ENCODE measurements at places on chromosomes 6 and 20.

- no peak for DNase-seq
Observed at GRCh38 chr6:44701038-44701636, 313.6 kb downstream of the CDC5L start.

GRCh38 chr6:131290955-131291354, 155.7 kb downstream of the AKAP7 start:
- no peak for DNase-seq

- DNase-seq = no peak
Observed at GRCh38 chr20:58822149-58822548, 28.6 kb downstream of the GNAS-AS1 start.

DNA sequence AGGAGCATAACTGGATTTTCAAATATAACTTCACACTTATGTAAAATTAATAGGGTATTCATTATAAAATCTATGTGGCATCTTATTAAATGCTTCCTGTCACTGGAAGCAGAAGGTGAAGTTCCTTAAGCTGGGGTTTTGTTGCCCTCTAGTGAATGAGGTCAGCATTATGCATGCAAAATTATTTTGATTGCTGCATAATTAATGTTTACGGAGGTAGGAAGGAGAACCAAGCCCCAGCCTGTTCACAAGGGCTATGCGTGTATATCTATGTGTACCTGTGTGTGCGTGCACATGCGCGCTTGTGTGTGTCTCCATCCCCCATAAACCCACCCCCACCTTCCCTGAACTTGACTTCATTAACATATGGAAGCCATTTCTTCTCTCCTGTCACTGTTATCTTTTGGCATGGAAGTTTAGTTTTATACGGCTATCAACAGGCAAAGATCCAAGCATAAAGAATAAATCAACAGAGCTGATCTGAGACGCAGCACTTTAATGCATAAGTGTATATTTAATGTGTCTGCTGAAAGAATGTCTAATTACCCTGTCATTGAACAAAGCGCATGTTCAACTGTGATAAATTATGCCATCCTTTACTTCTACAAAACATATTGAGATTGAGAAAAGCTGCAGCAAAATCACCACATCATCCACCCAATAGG, 90.2 kb upstream of the CDH4 start:
- no peak for DNase-seq

DNA sequence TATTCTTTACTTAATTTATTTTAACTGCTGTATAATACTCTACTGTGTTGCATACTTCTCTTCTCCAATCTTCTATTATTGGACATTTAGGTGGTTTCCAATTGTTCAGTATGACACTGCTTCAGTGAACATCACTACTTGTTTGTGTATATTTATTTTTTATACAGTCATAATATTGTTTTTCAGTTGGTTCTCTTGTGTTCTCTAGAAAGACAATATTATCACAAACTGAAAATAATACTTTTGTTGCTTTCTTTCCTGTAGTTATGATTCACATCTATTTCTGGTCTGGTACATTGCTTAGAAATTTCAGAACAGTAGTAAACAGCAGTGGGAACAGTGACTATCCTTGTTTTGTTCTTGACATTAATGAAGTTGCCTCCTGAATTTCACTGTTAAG, 62.8 kb upstream of the GTSF1L start:
- DNase-seq = no peak

DNA sequence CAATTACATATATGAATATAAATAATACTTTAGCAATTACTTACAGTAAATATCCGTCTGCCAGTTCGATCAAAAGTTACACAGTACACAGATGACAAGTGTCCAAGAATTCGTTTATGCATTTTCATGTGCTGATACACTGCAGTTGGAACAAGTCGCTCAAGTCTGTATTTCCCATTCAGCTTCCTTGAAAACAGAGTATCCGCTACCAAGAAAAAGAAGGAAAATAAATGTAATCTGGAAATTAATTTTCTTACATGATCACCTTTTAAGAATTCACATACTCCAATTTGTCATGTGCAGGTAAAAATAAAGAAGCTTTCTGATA, 35.3 kb downstream of the PHIP start:
- DNase-seq = no peak

- DNase-seq = no peak
Observed at GRCh38 chr6:132498638-132499037, 14.3 kb downstream of the STX7 start.

GRCh38 chr6:14476793-14477531, 359.4 kb downstream of the CD83 start:
- no peak for DNase-seq

- no peak for DNase-seq
Observed at GRCh38 chr6:130958468-130958867, 104.6 kb downstream of the EPB41L2 start.

DNA sequence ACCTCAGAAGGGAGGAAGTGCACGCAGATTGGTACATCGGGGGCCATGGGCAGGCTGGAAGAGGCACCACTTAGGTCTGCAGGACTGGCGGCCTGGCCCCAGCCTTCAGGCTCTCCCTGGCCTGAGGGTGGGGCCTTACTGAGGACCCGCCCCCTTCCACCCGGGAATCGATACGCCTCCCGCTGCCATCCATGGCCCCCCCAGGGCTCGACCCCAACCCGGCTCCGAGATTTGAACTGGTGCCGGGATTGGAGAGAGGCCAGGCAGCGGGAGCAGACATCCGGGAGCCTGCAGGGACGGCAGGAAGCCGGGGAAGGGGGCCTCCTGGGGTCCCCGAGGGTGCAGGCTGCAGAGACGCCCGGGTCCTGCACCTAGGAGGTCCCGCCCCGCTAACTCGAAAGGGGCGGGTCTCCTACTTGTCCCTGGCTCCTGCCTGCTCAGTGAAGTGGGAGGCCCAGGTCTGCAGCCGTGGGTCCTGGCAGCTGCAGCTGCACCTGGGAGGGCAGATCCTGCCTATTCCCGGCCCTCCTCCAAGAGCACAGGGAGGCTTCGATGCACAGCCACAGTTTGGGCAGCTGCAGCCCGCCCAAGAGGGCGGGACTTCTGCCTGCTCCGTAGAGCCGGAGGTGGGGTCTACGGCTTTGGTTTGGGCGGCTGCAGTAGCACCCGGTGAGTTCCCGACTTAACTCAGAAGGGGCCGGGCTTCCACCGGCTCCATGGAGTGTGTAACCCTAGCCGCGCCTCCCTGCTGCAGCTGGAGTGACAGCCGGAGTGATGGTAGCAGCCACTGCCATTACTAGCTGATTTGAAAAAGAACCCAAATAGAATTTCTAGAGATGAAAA, 35.2 kb upstream of the TBC1D22B start:
- DNase-seq = peak; percentile 77

- no peak for DNase-seq
Observed at GRCh38 chr6:13384966-13385365, 56.6 kb upstream of the TBC1D7 start.

DNA sequence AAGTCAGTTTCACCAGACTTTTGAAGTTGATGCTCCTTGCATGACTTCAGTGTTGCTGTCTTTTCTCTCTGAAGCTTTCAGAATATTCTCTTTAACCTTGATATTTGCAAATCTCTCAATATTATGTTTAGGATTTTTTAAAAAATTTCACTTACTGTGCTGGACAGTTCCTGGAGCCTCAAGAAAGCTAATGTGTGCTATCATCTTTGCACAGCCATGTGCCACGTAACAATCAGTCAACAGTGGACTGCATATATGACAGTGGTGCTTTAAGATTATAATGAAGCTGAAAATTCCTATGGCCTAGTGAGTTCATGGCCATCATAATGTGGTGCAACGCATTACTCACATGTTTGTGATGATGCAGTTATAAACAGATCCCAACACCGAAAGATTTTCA, 59.1 kb upstream of the OGFRL1 start:
- no peak for DNase-seq

DNA sequence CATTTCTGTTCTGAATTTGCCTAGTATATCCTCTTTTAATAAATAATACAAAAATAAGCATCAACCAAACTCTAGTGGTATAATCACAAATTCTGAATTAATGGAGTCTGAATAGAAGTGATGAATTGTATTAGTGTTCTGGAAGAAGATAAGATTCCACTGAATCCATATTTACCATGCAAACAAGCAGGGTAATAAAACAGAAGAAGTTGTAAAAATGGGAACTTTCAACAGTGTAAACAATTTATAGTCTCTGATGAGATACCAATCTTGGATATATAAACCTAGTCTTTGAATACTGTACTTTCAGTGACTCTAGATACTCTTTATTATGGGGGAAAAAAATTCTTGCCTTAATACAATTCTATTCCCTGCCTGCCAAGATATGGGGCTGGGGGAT, 197.6 kb downstream of the KHDC1L start:
- no peak for DNase-seq

DNA sequence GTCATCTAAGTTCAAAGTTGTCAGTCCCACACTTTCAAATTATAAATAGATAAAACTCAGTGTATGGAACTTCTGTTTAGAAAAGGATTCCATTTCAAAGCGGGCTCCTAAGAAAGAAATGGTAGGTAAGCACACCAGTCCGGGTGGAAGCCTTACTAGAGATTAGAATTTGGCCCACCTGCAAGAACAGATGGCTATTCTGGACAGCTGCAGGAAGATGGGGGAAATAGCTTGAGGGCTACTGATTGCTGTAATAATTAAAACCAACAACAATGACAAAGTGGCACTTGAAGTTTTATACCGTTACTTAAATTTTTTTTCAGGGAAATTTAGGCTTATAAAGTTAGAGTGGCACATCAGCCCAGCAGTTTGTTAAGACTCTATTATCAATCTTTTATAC, 83.3 kb downstream of the HIVEP2 start:
- DNase-seq = no peak

- DNase-seq = no peak
Observed at GRCh38 chr6:34362909-34363680, 29.4 kb downstream of the NUDT3 start.

DNA sequence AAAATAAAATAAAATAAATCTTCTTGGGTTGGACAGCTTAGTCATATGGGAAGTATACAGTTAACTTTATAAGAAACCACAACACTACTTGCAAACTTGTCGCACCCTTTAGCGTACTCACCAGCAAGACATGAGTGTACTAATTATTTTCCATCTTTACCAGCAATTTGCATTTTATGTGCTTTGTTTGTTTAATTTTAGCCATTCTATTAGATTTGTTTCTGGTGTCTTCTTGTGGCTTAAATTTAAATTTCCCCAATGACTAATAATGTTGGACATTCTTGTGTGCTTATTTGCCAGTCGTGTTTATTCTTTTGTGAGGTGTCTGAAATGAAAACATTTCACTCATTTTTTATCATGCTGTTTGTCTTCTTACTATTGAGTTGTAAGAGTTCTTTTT, 1172.2 kb upstream of the CITED2 start:
- DNase-seq = no peak

DNA sequence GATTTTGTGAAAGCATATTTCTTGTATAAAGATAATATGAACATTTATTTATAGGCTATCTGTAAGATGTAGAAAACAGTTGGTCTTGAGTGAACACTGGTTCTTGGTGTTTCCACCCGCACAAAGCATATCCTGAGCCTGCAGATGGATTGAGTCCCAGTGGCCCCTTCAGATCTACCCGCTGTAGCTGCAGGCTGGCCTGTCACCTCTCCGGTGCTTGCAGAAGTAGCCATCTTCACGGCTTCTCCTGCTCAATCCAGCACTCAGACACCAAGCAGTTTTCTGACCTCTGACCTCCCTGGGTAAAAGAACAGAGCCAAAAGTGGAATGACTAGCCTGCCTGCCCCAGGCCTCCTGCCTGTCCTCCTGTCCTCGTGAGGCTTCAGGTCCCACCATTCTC, 22.7 kb downstream of the LYRM2 start:
- DNase-seq = no peak

GRCh38 chr6:124470803-124471202, 491.4 kb upstream of the RNF217 start:
- DNase-seq = no peak

- DNase-seq = no peak
Observed at GRCh38 chr20:40582531-40582930, 106.5 kb downstream of the MAFB start.

DNA sequence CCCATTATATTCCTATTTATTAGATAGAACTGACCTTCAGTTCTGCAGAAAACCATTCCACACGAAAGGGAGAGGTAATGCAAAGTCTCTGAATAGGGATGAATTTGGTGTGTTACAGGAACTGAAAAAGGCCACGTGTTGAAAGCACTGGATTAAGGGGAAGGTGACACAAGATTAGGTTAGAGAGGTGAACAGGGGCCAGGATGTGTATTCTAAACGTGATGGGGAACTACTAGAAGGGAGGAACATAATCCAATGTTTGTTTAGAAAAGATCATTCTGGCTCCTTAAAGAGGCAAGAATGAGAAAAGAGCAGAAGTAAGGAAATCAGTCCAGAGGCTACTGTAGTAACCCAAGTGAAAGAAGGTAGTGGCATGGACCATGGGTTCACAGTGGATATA, 6.3 kb upstream of the ZKSCAN8 start:
- DNase-seq = no peak

- DNase-seq = no peak
Observed at GRCh38 chr6:41940759-41941279, 789 bp downstream of the CCND3 start.

- DNase-seq = no peak
Observed at GRCh38 chr6:73353636-73354593, at the start of gene DPPA5. TSS of gene DPPA5 (minus strand) at chr6:73354276. CDS start at chr6:73354225, 51 bp downstream.

DNA sequence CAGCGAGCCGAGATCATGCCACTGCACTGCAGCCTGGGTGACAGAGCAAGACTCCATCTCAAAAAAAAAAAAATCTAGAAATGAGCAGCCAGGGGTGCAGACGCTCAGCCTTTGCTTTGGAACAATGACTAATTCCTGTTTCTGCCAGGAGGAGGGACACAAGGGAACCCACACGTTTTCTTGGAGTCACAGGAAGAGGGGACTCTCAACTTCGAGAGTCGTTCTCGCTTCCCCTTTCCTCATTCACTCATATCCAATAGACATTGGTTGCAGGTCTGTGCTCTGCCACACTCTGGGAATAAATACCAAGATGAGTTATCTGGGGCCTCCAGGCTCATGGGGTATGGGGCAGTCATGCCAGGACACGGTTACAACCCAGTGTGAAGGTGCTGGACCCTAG, 91.5 kb upstream of the RREB1 start:
- DNase-seq = no peak

DNA sequence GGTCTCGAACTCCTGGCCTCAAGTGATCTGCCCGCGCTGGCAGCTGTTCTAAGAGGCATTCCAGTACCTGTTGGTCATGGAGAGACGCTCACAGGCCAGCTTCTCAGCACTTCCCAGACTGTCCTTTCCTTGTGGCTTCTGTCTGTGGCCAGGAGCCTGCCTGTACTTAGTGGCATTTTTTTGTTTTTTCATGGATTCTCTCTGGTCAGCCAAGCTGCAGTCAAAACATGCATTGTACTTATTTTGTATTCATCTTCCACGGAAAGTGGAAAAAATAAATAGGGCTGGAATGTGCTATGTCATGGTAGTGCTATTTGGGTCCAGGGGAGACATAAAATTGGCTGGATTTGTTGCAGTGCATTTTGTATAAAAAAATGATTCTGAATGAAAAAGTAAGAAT, 29.1 kb downstream of the ZDHHC14 start:
- DNase-seq = no peak

GRCh38 chr6:30685157-30686008, 1.1 kb downstream of the PPP1R18 start:
- DNase-seq = no peak

GRCh38 chr20:10376270-10377075, 57.5 kb downstream of the MKKS start:
- no peak for DNase-seq

GRCh38 chr6:72894091-72894490, 272.2 kb downstream of the KCNQ5 start:
- DNase-seq = no peak

All from retinal pigment epithelial cell (primary cell).